Activated CD8-positive, alpha-beta memory T cell treated with anti-CD3 and anti-CD28 coated beads for 1 hour (primary cell): ENCODE measurements at places on chromosomes 2 and 18.

DNA sequence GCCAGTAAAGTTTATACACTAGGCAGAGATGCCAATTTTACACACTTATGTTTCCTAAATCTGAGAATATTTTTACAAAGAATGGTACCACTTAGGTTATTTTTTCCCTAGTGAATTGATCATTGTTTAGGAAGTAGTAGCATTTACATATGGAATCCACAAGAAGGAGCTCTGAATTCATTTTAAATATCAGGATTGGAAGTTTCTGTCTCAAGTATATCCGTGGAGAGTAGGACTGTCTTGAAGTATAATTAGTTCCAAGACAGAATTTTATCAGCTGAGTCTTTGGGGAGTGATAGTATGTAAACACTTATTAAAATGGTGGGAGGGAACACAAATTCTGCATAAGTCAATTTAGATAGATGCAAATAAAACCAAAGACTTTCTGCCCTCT, 82.3 kb upstream of the FAM98A start:
- no peak for DNase-seq

- no peak for DNase-seq
Measured at GRCh38 chr18:58263055-58263957, 219.3 kb downstream of the NEDD4L start.

GRCh38 chr2:43142921-43143438, 83.4 kb downstream of the ZFP36L2 start:
- DNase-seq, result no peak

- no peak for DNase-seq
Measured at GRCh38 chr2:48200620-48201293, 294.5 kb upstream of the FBXO11 start.

DNA sequence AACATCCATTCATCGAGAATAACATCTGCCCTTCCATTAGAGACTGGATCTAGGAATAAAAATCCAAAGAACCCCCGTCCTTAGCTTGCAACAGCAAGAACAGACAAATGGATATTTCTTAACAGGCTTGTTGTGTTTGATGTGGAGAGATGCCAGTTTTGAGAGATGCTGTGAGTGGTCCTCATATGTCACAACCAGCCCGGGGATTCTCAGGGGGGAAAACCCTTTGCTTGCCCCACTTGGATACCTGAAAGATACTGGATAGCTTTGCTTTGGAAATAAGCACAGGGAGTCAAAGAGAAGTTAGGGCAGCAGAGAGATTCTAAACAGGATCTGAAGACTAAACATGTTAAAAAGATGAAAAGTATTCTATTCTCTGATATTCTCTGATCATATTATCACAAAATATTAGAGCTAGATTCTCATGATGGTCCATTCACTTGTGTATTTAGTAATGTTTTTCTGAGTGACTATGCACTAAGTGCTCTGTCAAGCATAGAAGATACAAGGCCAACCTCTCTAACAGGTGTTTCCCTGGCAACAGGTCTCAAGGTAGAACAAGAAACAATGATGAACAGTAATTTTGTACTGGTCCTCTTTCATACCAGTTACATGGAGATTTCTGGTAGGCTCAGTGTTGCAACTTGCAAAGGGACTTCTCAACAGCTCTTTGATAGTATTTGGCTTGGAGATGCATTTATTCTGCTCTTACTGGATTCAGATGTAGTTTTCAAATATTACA, 348.2 kb downstream of the MYCN start:
- no peak for DNase-seq

- no peak for DNase-seq
Measured at GRCh38 chr2:191818725-191819350, 28.1 kb downstream of the CAVIN2 start.

DNA sequence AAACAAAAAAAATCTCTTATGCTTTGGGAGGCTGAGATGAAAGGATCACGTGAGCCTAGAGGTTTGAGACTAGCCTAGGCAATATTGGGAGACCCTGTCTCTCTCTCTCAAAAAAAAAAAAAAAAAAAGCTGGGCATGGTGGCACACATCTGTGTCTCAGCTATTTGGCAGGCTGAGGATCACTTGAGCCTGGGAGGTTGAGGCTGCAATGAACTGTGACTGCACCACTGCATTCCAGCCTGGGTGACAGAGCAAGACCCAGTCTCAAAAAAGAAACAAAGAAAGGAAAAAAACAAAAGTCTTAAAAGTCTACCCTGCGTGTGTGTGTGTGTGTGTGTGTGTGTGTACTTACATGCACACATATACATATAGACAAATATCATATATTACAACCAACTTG, 25.3 kb upstream of the OR6B3 start:
- DNase-seq, result no peak

DNA sequence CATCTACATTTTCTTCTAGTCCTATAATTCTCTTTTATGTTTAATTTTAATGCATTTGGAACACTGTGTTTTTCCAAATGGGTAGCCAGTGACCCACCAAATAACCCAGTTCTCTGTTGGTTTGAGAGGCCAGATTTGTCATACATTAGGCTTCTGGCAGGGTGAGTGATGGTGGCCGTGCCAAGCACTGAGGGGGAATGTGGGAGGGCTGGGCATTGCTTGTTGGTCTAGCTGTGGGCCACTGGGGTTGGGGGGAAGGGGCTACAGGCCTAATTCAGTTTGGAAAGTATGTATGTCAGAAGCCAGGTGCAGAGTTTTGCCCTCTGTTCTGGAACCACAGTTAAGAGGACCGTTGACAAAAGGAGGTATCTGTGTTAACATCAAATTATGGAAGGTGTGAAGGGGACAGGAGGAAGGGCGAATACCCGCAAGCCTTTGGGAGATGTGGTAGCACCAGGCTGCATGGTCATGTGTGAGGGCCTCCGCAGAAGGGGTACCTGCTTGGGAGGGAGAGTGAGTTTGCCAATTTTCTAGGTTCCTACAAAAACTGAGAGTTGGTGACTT, 38.1 kb upstream of the SCLY start:
- DNase-seq, result no peak

DNA sequence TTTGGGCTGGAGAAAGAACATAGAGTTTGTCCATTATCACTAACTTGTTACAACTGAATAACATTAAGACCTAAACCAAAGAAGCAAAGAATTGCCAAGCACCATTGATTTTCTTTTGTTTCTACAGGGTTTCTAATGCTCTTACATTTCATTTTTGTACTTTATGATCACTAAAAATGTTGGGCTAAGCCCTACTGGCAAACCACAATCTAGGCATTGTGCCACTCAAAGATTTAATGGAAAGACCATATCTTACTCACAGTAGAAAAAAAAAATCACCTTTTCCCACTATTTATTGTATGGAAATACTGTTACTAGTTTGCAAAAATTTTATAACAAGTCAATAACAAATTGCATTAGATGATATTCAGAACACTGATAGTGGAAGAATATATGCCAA, 447.4 kb upstream of the PKDCC start:
- DNase-seq, result no peak

- no peak for DNase-seq
Measured at GRCh38 chr2:241232736-241233575, 44.5 kb downstream of the ANO7 start.

DNA sequence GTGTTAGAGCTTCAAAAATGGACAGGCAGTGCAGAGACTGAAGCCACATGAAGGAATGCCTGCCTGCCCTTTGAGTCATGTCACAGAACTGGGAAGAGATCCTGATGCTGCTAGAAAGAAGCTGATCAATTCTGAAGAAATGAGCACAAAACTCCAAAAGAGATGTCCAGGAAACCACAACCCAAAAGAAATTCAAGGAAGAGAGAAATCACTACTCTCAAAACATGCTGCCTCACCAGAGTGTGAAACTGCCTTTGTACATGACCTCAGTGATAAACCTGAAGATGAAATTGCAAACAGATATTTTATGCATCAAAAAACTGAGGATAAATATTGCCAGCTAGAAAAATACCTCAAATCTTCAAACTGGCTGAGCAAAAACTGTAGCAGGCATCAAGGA, 20.5 kb downstream of the USP40 start:
- DNase-seq, result no peak
